ENCODE measurements at places on chromosomes 16 and 17.

DNA sequence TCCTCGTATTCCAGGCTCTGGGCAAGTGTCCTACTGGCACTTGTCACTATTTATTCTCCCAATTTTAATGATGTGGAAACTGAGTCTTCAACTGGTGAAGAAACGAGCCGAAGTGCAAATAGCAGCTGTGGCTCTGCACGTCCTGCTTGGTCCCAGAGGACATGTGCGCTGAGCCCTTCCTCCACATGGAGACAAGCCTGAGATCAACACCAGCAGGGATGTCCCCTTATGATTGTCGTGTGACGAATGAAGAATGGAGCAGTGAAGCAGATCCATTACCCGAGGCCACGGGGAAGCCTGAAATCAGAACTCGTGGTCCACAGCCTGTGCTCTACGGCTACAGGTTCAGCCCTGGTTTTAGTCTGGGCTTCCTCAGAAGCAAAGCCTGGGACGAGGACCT is 61.0 kb downstream of the FOXL1 start:
- DNase-seq = no peak

- no peak for DNase-seq
These were observed 544.5 kb downstream of the NPIPA7 start for GRCh38 chr16:16923479-16923878.

GRCh38 chr17:60445144-60445543 is 22.9 kb downstream of the CHCT1 start:
- DNase-seq = no peak

- no peak for DNase-seq
These were observed 11.1 kb upstream of the WFDC1 start for GRCh38 chr16:84283314-84284153.

DNA sequence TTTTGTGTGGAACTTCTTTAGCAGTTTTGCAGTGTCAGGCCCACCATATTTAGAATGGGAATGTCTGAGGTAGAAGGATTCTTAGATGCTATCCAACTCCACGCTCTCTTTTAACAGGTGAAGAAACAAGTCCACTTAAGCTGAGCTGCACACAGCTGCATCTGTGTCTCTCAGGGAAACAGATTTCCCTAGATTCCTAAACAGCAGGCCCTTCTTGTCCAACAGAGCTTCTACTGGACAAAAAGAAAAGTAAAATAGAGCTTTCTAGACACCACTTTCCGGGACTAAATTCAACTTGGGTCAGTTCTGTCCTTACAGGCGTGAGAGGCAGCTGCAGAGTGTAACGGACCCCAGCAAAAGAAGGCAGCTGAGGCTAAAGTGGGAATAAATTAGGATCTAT is 51.7 kb downstream of the SNX11 start:
- no peak for DNase-seq

- DNase-seq = no peak
These were observed 65.7 kb downstream of the HLF start for GRCh38 chr17:55330344-55330933.

- DNase-seq = no peak
These were observed 1.6 kb upstream of the WFIKKN2 start for GRCh38 chr17:50833510-50834428.
